Bronchus fibroblast of lung (primary cell): ENCODE measurements at places on chromosomes 1 and 21. TPM values are rescaled to one million over a fixed set of nuclear protein-coding genes. Genes with fewer than 3 reads are reported as not detected.

The KRTAP10-12 gene
- total RNA-seq, result not detected in 2 replicates

The MYOM3 gene
- not detected in 2 replicates for total RNA-seq

The NCAM2 gene
- 0.84 and 1.0 TPM in 2 replicates for total RNA-seq

The S100A16 gene
- total RNA-seq, result 386 and 391 TPM in 2 replicates

The SNRNP40 gene
- 103 and 107 TPM in 2 replicates for total RNA-seq

The CNTN2 gene
- total RNA-seq, result not detected in 2 replicates
